ENCODE measurements at places on chromosomes 1 and 21.
A peak's percentile ranks its signal among the peaks of the same experiment; 100 is the strongest.

DNA sequence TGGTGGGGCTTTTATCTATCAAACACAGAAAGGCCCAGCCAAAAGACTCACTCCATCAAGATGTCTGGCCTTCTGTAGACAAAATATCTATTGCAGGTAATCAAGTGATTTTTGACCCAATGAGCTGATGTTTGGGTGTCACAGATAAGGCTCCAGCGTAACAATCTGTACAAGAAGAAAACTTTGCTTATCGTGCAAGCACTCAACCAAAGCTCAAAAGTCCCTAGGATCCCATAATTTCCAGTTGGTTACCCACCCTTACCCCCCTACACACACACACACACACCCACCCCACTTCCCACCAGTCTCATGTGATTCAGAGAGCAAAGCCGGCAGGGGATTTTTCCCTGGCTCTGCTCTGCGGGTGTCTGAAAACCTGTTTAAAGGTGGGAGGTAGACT lies 5.8 kb downstream of the ITPKB start:
- DNase-seq: no peak

DNA sequence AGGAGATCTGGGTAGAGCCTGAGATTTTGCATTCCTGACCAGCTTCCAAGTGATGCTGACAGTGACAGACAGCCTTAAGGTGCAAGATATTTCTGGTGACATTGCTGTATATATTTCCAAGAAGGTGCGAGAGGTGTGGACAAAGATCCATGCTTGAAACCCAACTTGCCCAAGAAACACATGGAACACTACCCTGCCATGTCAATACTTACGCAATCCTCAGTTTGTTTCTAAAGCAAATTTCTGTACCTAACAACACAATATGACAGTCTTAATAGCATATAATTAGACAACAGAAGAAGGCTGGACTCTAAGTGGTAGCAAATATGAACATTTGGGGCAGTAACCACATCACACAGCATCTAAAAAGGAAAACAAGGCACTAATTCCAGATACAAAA lies 260.4 kb downstream of the DSCAM start:
- DNase-seq: no peak

DNA sequence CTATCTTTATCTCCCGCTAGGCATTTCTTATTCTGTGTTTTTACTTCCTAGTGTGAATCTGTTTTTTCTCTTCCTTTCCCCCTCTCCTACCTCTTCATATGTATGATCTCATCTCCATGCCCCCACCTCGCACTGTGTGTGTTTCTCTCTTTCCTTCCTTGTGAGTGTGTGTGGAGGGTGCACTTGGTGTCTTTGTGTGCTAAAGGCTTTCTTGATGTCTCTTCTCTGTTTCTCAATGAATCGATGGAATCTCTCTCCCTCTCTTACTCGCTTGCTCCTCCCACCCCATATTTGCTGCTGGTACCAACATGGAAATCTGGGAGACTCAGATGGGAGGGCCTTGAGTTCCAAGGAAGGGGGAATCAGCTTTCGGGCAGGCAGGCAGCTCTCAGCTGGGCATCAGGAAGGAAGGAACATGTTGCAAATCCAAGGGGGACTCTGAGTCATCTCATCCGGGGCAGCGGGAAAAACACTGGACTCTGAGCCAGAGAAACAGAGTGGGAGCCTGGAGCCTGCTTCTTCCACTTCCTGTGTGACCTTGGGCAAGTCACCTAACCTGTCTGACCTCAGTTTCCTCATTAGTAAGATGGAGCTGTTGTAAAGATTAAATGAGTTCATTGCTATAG lies 147.5 kb downstream of the PTPRU start:
- no peak for DNase-seq

DNA sequence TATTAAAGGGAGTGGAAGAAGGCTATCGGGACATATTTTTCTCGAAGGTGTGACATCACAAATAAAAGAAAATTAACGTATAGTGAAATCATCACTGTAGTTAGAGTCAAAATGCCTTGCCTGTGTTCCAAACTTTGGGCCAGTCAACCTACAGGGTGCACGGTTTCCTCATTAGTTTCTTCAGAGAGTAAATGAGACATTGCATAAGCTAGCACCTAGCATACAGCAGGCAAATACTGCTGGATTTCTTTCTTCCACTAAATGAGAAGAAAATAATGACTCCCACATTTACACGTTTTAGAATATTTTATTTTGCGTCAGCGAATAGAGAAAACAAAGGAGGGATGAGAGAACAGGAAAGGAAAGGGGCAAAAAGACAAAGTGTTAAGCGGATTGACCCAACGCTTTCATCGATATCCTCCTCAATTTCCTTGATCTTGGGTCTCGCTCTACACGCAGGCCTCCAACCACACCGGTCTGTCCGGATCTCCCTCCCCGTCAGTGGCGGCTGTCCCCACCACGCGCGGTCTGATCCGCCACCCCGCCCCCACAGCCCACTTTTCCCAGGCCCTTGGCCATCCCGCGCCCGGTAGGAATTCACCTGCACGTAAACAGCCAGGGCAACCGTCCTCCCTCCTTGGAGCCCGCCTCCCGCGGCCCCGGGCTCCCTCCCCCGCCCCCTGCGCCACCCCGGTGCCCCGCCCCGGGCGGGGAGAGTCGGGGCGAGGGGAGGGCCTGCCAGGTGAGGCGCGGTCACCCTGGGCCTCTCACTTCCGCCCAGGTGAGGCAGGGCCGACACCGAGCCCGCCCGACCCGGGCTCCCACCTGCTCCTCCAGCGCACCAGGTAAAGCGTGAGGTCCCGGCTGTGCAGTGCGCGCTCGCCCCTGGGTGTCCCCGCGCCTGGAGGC lies at the start of gene PATJ:
TSS of gene PATJ (plus strand) at position 770 of the 909 bp plus-strand sequence. CDS start 20,413 bp downstream, outside the sequence.
- peak; percentile 32 for DNase-seq

- no peak for DNase-seq
Measured at GRCh38 chr1:2610036-2610959, 22.5 kb downstream of the MMEL1 start.

DNA sequence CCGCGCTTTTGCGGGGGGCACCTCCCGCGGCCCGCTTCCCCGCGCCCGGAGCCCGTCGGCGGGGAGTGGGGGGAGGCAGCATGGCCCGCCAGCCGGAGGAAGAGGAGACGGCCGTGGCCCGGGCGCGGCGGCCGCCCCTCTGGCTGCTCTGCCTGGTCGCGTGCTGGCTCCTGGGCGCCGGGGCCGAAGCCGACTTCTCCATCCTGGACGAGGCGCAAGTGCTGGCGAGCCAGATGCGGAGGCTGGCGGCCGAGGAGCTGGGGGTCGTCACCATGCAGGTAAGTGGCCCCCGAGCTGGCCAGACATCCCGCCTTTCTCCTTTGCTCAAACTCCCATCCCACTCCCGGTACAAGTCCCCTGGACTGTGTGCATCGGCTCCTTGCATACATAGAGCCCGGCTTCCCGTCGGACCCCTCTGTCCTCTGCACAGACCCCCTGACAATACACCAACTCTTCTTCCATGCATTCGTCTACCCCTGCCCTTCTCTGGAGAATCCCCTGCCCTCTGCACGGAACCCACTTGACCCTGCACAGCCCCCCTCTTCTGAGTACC lies 812 bp downstream of the CACHD1 start:
- DNase-seq: no peak

DNA sequence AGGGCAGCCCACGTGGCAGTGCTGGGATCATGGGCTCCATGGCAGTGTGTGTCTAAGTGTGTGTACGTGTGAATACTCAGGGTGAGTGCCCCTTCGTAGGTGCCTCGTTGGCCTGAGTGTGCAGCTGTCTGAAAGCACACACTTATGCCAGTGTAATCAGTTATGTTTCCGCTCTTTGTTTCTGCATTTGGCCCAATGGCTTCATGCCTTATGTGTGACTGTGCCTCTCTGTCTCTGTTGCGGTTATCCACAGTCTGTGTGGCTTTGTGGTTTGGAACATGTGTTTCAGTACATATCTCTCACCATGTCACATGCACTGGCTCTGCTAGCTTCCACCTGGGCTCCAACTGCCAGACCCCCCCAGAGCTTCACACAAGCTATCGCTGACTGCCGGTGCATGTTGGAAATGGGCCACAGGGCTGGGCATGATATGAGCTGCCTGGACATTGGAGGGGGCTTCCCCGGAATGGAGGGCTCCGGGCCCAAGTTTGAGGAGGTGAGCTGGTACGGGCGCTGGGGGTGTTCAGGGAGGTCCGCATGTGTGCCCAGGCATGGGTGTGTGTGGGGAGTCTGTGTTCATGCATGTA lies 70.3 kb upstream of the TINAGL1 start:
- DNase-seq: no peak

DNA sequence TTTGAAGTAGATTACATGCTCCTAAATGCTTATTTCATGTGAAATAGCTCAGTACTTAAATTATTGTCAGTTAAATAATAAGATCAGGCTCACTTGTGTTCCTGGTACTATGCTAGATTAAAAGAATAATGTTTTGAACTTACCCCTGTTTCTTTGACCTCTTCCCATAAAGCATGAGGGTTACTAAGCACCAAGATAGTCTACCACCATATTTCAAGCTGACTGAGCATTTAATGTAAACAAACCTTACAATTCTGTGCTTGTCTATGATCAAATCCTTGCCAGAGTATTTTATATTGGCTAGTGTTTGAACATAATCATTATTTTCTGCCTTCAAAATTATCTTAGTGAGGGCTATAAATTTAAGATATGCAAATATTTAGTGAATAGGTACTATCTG lies 98.1 kb downstream of the LHX9 start:
- no peak for DNase-seq

GRCh38 chr1:110032327-110032726 lies 2.1 kb upstream of the STRIP1 start:
- no peak for DNase-seq

- no peak for DNase-seq
Measured at GRCh38 chr1:200873116-200873670, 412 bp downstream of the GPR25 start.

DNA sequence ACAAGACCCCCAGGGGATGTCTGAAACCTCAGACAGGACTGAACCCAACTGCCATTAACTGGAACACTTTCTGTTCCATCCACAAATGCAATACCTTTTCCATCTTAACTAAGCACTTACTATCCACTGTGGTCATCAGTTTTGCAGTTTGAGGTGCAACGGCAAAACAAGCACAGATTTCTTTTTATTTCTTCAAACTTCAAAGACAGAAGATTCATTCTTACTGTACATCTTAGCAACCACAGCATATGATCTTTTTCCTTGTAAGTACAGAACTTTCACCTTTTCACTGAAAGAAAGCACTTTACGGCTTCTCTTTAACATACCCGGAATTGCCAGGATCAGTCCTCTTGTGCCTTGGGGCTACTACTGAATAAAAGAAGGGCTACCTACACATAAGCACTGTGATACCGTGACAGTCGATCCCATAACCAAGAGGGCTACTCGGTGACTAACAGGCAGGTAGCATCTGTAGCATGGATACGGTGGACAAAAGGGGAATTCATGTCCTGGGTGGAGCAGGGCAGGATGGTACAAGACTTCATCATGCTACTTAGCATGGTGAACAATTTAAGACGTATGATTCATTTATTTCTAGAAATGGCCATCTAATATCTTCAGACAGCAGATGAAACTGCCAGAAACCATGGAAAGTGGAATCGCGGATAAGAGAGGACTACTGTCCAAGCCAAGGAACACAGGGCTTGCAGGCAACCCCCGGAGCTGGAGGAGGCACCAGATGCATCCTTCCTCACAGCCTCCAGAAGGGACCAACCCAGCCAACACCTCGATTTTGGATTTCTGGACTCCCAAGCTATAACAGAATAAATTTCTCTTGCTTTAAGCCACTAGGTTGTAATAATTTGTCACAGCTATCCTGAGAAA lies 18.4 kb downstream of the ERG start:
- no peak for DNase-seq

DNA sequence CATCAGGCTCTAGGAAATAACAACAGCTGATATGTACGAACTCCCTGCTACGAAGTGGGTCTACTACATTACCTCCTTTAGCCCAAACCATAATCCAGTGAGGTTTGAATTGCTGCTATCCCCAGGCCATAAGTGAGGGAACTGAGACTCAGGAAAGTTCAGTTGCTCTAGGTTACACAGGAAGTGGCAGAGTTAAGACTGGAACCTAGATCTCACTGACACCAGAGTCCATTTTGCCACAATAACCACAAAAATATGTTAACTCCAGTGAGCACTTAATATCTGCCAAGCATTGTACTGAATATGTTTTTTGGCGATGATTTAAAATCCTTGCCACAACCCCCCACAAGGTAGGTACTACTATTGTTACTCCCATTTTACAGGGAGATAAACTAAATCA lies 8.9 kb upstream of the TADA1 start:
- no peak for DNase-seq

GRCh38 chr1:147561472-147561840 lies 20.2 kb downstream of the BCL9 start:
- DNase-seq: no peak

- DNase-seq: no peak
Measured at GRCh38 chr1:18351735-18352134, 129.0 kb upstream of the KLHDC7A start.

- no peak for DNase-seq
Measured at GRCh38 chr1:178579562-178579961, 66.7 kb downstream of the TEX35 start.

DNA sequence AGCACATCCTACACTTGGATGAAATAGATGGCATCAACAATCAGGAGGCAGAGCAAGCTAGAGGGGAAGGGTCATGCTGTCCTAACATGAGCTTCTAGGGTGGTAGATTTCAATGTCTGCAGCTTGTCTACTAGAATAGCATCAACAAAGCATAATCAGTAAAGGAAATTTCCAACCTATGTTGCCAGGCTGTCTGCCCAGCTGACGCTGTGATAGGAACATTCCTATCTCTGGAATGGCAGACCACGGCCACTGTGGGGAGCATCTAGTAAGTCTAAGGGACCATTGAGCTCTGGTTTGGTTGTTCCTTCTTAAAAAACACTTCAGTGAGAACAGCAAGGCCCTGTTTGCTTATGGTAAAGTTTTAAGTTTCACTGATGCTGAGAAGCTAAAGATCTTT lies 206.8 kb downstream of the PAPPA2 start:
- DNase-seq: no peak

GRCh38 chr1:68173283-68173935 lies 58.9 kb downstream of the WLS start:
- no peak for DNase-seq

DNA sequence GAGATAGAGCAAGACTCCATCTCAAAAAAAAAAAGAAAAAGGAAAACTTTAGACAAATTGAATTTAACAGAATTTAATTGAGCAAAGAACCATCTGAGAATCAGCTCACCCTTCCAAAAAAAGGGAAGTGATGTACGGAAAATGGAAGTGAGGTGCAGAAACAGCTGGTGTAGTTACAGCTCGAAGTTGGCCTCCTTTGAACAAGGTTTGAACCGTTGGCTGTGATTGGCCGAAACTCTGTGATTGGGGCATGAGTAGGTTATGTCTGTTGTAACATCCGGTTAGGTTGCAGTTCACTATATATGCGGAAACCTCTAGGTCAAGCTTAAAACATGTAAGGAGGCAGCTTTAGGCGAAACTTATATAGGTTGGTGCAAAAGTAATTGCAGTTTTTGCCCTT lies 97.9 kb upstream of the KIF26B start:
- no peak for DNase-seq

GRCh38 chr1:24318615-24319311 lies 394 bp upstream of the GRHL3 start:
- DNase-seq: no peak

DNA sequence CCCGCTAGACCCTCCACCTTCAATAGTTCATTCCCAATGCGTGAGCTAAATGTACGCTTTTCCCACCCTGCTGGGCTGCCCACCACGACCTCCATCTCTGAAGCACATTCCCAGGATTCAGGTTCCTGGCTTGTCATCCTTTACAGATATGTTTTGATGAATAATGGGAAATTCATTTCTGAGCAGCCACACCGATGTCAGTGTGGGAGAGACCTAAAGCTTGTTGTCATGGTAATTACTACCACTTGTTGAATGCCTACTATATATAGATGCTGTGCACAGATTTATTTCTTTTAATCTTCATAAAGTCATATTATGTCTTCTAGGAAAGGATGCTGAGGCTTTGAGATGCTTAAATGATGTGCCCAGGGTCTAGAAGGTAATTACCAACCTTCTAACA lies 8.0 kb downstream of the RCSD1 start:
- no peak for DNase-seq
